ENCODE measurements at places on chromosomes 16 and 17.

- DNase-seq = no peak
Observed at GRCh38 chr16:12339686-12340085, 363.2 kb downstream of the SNX29 start.

- no peak for DNase-seq
Observed at GRCh38 chr16:89113152-89113547, 19.5 kb downstream of the ACSF3 start.

- no peak for DNase-seq
Observed at GRCh38 chr17:57740235-57740528, 4.9 kb downstream of the CCDC182 start.

DNA sequence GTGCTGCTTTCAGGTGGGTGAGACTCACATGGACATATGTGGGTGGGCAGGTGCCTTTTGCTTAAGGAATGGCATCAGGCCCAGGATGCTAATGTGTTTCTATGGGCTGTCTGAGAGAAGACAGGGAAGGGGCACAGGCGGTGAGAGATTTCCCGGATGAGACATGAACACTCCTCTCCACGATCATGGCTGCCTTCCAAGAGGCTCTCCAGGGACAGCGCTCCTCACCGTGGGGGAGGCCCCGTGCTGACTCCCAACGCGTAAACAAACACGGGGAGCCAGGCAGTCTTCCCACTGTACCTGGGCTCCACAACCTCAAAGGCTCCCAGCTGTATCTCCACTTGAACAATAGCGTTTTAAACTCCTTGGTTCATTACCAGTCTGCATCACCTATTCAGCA, 42.8 kb downstream of the CDK5R1 start:
- no peak for DNase-seq

GRCh38 chr16:1068451-1068850, 4.1 kb upstream of the SSTR5 start:
- DNase-seq = no peak

- no peak for DNase-seq
Observed at GRCh38 chr16:61579195-61579594, 457.0 kb downstream of the CDH8 start.

GRCh38 chr16:79331066-79331465, 269.5 kb downstream of the MAF start:
- DNase-seq = no peak

GRCh38 chr16:49838441-49839016, 17.4 kb downstream of the ZNF423 start:
- DNase-seq = no peak

- DNase-seq = no peak
Observed at GRCh38 chr16:80298676-80299075, 242.1 kb upstream of the DYNLRB2 start.

DNA sequence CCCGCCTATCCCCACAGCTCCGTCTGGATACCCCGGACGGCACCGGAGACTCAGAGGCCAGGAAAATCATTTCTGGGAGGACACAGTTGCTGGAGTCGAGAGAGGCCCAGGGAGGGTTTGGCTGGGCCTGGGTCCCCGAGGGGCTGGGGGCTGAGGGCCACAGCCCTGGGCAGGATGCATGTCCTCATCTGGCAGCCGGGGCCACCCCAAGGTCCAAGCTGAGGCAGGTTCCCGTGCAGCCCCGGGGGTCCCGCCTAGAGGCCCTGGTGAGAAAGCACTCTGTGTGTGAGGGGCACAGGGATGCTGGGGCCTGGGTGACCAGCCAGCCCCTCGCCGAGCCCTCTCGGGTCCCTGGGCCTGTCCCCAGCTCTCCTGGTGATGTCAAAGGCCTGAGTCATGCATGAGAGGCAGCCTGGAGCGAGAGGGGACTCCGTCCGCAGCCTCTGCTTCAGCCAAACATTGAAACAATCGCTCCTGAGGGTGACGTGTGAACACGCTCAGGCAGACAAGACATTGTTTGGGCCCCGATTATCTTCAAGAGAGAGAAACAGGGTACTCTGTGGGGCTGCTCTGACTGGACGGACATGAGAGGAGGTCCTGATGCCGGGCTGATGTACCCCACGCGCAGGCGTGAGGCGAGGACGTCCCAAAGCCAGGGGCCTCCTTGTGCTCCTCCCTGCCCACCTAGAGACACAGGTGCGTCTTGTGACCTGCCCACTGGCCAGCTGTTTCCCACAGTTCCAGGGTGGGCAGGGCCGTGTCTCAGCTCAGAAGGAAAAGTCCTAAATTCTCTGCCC, 25.8 kb upstream of the C1QTNF8 start:
- DNase-seq = no peak

GRCh38 chr17:61458000-61458399, 5.8 kb downstream of the TBX4 start:
- DNase-seq = no peak

- no peak for DNase-seq
Observed at GRCh38 chr17:78645421-78646295, 68.5 kb upstream of the DNAH17 start.

DNA sequence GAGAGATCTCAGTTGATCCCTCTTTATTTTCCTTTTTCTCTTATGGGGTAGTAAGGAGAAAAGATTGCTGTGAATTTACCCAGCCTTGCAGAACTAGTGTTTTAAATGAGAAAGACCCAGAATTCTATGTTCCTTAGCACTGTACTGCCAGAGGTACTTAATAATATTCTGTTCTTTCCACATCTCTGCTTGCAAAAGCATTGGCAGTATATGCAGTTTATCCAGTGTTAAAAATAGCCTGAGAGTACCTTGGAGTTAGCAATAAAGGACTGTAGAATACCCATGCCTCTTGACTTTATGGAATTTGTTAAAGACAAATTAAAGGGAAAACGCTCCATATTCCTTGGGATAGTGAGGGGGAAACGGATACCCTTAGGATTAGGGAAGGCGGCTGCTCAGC, 11.9 kb downstream of the SLC7A6 start:
- DNase-seq = no peak

- peak; percentile 40 for DNase-seq
Observed at GRCh38 chr16:26569793-26570192, 496.9 kb upstream of the C16orf82 start.

DNA sequence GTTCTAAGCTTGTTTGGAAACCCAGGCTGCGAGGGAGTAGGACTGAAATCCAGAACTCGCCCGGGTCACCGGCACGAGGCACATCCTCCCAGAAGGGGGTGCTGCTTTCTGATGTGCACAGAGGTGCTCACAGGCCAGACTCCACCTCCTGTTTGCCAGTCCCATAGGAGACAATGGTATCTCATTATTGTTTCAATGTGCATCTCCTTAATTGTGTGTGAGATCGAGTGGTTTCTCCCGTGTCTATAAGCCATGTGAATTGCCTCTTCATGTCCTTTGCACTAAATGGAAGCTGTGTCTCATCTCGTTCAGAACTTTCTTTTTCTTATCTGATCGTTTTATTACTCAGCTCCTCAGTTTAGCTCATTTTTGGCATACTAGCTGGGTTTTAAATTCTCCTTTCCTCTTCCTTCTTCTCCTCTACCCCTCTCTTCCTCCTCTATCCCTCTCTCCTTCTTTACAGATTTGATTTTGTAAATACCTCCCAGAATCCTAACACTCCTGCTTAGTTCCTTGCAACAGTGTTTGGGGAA, 32.1 kb upstream of the PRKCB start:
- peak; percentile 48 for DNase-seq

GRCh38 chr16:15899538-15900100, 11.2 kb upstream of the CEP20 start:
- no peak for DNase-seq

- DNase-seq = no peak
Observed at GRCh38 chr17:29892201-29892600, 37.8 kb downstream of the SSH2 start.

GRCh38 chr17:7650509-7651096, at the start of gene ATP1B2:
ATP1B2 (plus strand) TSS chr17:7650926; CDS start chr17:7651519, 593 bp downstream.
- peak; percentile 74 for DNase-seq

DNA sequence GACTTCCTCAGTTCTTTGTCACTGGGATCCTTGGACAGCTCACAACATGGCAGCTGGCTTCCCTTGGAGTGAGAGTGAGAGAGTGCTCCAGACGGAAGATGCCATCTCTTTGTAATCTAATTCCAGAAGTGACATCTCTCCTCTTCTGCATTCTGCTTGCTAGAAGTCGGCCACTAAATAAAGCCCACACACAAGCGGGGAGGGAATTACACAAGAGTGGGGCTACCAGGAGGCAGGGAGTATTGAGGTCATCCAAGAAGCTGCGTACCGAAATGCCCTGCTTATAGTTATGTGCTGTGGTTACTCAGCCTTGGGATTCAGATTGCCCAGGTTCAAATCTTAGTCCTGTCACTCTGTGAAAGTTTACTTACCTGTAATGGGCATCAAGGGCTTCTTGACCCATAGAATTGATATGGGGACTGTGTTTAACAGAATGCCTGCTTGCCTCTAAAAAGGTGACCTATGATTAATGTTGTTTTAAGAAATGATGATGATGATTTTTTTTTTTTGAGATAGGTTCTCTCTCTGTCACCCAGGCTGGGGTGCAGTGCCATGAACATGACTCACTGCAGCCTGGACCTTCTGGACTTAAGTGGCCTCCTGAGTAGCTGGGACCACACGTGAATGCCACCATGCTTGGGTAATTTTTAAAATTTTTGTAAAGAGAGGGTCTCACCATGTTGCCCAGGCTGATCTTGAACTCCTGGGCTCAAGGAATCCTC, 120.9 kb upstream of the HS3ST2 start:
- no peak for DNase-seq

- DNase-seq = peak; percentile 57
Observed at GRCh38 chr17:38703742-38704605, 1.1 kb upstream of the MLLT6 start.

DNA sequence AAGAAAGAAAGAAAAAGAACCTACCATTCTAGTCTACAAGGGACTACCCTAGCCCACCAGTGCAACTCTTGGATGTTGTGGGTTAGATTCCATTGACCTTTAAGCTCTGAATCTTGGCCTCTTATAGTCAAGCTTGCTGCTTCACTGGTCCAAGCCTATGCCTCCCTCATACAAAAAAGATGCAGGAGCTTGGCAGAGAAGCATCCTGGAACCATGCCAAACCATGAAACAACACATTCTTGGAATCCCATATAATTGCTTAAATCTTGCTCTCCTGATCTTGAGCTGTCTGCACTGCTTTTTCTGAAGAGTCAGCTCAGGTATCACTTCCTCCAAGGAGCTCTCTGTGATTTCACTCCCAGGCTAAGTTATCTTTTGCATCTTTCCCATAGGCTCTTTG, 117.9 kb upstream of the GPR139 start:
- DNase-seq = no peak

GRCh38 chr17:19384723-19385391, 2.1 kb downstream of the MFAP4 start:
- DNase-seq = no peak

DNA sequence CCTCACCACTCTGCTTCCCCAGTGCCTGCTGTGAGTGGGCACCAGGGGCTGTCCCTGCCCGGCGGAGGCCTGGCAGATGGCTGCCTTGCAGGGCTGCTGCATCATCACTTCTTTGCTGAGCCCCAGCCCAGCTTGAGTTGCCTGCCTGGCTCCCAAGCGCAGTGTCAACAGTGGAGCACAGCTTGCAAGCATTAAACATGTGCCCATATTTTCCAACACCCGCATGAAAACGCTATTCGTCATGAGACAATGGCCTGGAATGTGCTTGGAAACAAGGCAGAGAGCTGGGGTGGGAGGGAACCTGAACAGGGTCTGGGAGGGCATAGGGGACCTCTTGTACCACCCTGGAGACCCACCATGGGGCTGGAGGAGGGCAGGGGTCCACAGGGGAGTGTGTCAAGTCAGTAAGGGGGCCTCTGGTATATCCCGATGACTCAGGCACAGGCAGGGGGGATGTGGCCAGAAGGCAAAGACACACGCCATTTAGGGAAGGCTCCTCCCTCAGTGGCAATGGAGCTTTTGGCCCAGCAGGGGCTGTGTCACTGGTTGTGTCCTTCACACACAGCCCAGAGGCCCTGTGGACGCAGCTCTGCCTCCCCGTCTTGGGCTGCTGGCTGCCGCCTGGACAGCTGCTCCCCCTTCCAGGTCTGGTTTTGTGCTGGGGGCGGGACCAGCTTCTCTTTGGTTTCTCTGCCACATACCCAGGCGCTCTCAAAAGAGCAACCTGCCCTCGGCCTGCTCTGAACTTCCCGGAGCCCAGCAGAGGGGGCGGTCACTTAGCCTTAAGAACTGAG, 17.4 kb upstream of the MTSS2 start:
- DNase-seq = peak; percentile 61

DNA sequence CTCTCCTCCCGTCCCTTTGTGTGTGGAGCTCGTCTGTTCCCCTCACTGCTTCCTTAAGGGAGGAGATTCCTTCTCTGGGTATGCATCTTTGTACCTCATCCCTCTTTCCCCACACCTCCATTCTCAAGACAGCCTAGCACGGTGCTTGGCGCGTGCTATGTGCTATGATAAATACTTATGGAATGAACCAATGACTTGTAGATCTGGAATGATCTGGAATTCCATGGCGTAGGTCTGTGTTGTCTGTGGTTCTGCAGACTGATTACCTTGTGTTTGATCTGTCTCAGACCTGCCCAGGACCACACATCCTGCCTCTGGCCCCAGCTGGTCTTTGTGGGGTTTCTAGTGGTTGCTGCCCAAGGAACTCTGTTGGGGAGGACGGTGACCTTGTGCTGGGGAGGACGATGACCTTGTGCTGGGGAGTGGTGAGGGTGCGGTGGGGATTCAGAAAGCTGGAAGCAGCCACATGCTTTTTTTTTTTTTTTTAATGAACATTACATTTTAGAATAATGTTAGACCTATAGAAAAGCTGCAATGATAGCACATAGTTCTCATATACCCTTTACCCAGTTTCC, 33.5 kb upstream of the ETV4 start:
- DNase-seq = no peak

DNA sequence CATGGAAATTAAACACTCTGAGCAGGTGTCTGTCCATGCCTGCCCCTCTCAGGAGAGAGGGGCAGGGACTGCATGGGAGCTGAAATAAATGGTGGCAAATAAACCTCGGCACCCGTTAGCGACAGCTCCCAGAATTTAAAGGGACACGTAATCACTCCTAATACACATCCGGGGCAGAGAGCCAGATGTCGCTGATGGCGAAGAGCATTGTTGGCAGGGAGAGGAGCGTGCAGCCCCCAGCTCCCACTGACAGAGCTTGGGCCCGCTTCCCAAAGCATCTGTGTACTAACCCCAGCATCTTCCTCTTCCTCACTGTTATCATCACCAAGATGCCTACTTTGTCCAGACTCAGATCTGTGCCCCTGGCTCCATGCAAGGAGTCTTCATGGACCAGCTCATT, 85.8 kb downstream of the IRX5 start:
- DNase-seq = no peak

GRCh38 chr16:10880594-10881452, 3.8 kb downstream of the CIITA start:
- no peak for DNase-seq

DNA sequence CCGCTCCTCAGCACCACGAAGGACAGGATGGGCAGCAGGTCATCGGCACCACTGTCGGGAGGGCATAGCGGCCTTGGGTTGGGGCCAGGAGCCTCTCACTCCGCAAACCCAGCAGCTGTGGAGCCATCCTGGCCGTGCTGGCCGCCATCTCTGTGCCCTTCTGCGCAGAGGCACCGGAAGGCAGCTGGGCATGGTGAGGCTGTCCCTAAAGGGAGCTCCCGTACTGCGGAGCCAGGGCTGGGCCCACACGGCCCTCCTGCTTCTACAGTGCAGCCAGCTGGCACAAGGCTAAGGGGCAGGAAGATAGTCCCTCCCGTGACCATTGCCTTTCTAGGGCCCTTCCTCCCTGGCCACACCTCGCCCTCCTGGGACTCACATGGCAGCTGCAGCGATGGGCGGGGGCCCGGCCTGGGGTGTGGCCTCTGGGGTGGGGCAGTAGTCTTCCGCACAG, 7.0 kb upstream of the SPATA2L start:
- no peak for DNase-seq

GRCh38 chr17:58666858-58667267, 25.0 kb downstream of the TEX14 start:
- DNase-seq = no peak
